Right ventricle myocardium inferior (tissue), 1 donor: ENCODE measurements at places on chromosomes 7 and 10. TPM values are rescaled to one million over a fixed set of nuclear protein-coding genes. Genes with fewer than 3 reads are reported as not detected.

GRCh38 chr10:124197371-124198124, 104.2 kb upstream of the CHST15 start:
- no peak for DNase-seq

Gene MMD2
- total RNA-seq: not detected

DNA sequence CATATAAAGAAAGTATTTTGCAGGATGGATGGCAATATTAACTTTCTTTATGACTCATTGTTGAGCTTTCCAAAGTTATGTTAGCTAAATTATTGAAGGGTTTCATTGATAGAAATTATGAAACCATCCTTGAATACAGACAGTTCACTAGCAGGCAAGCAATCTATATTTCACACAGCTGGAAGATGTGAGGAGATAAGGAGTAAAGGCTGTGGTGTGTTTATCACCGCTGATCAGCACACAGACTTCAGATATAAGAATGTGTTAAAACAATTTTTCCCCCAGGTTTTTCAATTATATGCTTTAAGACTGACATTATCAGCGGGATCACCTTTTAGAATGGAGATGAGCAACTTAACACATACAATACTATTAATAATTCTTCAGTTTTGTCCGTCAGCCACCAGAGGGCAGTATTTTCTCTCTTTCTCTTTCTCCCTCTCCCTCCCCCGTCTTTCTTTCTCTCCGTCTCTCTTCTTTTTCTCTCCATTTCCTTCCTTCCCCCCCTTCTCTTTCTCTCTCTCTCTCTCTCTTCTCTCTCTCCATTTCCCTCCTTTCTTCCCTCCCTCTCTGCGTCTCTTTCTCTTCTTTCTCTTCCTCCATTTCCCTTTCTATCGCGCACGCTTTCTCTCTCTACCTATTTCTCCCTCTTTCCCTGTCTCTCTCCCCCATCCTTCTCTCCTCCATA, 62.9 kb upstream of the FAM171A1 start:
- no peak for DNase-seq

Gene CRYGN
- total RNA-seq: not detected

DNA sequence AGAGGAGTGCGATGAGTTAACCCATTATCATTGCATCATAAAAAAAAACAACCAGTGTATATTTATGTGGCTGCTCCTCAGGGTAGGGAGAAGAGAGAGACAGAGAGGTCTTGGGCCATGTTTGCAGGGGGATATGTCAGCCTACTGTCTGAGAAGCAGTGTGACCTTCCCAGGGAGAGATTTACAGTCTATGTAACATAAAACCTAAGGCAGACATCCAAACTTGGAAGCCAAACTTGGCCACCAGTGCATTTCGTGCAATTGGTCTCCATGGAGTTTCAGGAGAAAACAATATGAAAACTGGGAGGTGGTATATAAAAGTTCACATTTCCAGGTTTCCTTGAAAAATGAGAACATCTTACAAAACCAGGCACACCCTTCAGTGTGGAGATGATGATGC, 85.9 kb upstream of the CXCL12 start:
- no peak for DNase-seq

Gene BPGM
- total RNA-seq: 14.0 TPM
